ENCODE measurements at places on chromosomes 2 and 18.

GRCh38 chr2:200862532-200863000, 1.9 kb downstream of the CLK1 start:
- peak; percentile 2 for DNase-seq

DNA sequence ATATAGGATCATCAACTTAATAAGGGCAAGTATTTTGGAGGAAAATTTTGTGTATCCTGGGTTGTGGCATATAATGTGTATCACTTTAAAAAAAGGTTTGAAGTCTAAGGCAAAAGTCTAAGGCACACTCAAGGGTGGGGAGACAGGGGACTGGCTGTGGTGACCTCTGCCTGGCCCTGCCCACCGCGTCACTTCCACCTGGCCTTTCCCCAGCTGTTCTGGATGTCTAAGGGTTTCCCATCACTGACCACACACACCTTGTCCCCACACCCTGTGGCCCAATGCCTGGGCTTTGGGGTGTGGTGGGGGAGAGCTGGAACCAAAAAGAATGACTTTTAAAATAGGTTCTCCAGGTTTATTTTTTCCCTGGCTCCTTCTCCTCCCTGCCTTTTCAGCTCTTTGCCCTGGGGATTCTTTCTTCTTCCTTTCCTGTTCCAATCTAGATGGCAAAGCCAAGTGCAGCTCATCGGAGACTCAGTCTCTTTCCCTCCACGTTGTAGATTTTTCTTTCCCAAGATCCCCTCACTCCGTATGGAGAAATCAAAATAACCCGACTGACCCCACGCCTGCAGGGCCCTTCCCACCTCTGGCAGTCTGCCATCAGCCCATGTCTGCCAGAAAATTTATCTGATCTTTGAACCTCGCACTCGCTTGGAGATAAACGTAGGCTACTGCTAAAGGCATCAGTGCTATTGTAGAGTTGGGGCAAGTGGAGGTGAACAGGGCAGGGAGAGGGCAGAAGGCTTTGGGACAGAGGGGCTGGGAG, 257.2 kb downstream of the DYSF start:
- DNase-seq = no peak

DNA sequence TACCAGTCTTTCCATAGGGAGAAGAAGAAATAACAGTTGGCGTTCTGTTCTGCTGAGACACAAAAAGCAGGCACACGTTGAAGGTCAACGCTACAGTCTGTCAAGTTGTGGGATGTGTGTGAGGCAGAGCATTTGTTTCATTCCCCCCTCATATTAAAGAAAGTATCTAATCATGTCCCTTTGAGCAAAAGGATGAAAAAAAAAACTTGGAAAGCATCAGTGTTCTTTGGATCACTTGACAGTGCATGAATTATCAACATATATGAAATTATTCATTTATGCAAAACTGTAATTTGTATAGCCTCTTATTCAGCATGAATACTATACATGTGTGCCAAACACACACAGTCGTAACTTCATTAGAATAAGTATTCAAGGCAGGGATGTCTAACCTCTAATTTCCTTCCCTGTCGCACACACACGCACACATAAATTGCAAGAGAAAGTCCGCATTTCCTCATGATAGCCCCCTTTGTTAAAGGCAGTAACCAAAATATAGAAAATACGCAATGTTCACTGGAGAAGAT, 228.6 kb downstream of the RND3 start:
- no peak for DNase-seq

GRCh38 chr2:9738535-9739496, 104.5 kb upstream of the TAF1B start:
- DNase-seq = no peak

- DNase-seq = peak; percentile 29
Measured at GRCh38 chr2:237474931-237475703, 11.9 kb upstream of the MLPH start.

GRCh38 chr2:197888321-197888720, 83.9 kb downstream of the PLCL1 start:
- no peak for DNase-seq

GRCh38 chr2:158743879-158744278, 51.2 kb upstream of the DAPL1 start:
- no peak for DNase-seq

DNA sequence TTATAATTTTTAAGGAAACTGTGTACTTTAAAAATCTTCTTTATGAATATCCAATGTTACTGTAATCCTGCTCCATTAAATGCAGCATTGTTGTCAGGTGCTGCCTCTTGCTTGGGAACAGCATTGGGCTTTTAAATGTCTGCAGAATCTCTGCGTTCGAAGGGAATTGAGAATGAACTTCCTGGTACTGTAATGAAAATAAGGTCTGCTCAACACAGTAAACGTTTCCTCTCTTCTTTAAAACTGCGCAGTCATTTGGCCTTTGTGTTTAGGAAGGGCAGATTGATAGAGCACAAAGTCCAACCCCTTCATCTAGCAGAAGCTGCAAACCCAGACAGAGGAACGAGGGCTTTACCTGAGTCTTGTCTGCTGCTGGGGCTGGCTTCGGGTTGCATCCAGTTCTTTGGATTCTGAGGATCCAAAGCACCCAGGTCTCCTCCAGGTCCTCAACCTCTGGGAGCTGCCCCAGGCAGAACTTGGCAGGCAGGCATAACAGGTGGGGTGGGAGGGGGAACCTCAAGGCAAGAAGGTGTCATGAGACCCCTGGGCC, 104.5 kb downstream of the UGGT1 start:
- no peak for DNase-seq

DNA sequence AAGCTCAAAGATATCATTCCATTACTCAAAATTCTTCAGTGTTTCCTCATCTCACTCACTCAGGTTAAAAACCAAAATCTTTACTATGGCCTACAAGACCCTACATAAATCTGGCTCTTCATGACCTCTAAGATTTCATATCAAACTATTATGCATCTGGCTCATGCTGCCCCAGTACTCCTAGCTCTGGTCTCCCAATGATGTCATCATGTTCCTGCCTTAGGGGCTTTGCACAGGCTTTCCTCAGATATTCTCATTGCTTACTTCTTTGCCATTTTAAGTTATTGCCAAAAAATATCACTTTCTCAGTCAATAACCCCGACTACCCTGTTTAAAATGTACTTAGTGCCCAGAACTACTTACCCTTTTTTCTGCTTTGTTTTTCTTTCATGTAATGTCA, 33.0 kb upstream of the SPOPL start:
- no peak for DNase-seq

- no peak for DNase-seq
Measured at GRCh38 chr2:29522951-29523669, 398.3 kb downstream of the ALK start.

DNA sequence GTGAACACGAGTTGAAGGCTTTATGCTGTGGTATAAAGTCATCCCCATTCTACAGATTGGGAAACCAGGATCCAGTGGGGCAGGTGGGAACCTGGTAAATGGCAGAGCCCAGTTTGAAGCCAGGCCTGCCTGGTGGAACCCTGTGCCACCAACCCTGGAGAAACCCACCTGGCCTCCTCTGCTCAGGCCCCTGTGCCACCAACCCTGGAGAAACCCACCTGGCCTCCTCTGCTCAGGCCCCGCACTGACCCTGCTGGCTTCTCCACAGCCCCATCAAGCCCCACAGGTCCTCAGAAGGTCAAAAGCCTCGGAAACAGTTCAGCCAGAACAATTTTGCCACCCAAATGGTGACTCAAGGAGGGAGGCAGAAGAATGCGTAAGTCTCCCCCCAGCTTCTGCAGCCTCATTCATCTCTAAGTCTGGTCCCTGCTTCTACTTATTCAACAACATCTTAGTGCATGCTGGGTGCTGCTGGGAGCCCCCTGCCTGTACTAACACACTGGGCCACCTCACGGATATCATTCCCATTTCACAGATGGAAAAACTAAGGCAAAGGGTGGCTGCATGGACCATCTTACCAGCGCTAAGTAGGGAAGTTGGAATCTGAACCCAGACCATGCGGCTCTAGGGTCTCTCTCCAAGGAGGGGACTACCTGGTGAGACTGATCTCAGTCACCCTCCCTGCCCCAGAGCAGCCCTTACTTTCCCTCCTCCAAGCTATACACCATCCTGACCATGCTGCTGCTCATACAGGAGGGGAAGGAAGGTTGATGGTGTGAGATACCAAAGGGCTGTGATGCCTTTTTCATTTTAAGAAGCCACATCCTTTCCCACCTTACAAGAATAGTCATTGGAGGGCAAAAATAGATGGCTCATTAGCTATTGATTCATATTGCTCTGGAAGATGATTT, 93.7 kb upstream of the ID2 start:
- DNase-seq = no peak

GRCh38 chr2:67503066-67503795, 106.1 kb downstream of the ETAA1 start:
- no peak for DNase-seq

GRCh38 chr2:228949831-228950230, 321.3 kb downstream of the PID1 start:
- no peak for DNase-seq

DNA sequence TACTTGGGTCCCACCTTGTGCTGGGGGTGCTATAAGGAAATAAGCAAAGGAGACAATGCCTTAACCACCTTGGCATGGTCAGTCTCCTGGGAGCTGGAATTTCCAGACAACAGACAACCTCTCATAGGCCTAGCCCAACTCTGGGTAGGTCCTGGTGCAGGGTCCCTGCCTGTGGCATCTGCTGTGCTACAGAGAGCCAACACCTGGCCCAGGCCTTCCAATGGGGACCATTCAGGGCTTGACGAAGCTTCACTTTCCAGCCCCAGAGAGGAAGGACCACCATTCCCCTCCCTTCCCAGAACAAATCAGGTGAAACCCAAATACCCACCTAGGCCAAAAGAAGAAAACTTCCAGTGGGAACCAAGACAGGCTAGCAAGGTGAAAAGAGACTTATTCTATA, 82.8 kb downstream of the SMAD7 start:
- no peak for DNase-seq

- DNase-seq = no peak
Measured at GRCh38 chr2:86789687-86790133, 1.0 kb downstream of the CD8A start.

- DNase-seq = no peak
Measured at GRCh38 chr2:202054679-202055078, 18.4 kb upstream of the KIAA2012 start.

All from NCI-H446 treated with DMSO at 0.1 percent for 48 hours (cell line).